KG1 (cell line): ENCODE measurements at places on chromosomes 7 and 10.

DNA sequence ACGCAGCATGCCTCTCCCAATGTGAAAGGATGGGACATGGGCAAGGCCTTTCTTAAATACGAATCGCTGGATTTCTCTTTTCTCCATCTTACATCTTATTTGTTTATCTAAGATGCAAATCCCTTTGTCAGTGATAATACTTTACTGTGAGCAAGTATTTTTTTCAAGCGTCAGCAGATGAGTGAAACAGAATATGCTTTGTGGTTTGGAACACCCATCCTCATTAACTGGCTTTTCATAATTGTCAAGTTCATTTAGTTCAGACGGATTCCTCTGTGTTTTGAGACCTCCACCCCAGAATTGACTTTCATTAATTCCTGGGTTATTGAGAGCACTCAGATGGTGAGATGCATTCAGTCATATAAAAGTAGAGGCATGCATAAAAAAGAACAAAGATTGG, 149.8 kb downstream of the NSUN6 start:
- no peak for DNase-seq

DNA sequence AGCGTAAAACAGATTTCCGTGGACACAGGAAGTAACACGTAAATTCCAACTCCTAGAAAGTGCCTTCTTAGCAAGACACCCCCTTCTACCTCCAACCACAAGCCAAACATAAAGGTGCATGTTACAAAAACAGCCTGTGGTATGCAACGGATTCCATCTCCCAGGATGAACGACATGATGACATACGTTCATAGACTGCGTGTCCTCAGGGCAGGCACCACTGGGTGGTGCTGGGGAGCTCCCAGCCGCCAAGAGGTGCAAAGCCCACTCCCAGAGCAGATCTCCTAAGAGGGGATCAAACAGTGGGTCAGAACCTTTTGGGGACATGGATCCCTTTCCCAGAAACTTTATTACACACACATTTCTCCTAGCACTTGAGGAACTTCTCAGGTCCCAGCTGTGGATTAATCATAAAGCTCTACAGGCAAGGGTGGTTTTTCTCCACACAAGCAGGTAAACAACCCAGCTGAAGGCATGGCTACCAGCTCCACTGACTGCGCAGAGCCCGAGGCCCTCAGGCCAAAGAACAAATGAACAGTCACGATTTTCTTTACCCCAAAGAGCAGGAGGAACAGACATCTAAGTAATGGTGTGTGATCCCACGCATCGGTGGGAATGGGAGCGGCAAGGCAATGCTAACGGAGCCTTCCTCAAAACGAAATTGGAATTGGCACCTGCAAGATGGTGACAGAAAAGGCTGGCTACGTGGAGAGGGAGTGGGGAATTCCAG, 13.8 kb downstream of the PSAP start:
- DNase-seq, result no peak

DNA sequence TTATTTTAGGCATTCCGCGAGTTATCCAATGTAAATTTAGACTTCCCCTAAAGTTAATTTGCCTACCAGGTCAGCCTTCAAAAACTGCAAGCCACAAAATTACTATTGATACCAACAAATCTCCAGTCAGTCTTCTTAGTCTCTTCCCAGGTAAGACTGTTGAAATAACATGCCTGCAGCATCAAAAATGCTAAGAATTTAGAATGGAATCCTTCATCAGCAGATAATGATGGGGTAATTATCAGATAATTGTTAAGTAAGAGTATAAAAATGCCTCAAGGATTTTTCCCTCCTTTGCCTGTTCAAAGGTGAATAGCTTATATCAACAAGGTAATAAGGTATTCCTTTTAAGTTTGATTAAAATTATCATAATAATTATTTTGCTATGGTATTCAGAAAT, 228.5 kb downstream of the BBS9 start:
- no peak for DNase-seq

DNA sequence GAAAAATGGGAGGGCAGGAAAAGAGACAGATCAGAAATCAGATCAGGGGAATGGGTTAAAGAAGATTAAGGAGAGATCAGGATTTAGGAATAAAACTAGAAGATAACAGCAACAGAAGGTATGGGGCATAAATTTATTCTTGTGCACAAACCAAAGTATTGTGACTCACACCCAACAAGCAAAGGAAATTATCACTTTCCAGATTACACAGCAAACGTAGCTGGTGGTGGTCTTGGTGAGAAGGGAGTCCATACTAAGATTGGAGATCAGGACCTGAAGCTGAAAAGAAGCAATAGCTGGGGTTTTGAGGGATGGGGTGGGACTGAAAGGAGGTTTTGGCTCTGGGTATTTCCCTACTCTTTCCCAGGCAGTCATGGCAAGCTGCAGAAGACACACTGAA, 3.5 kb upstream of the MYOZ1 start:
- no peak for DNase-seq

- no peak for DNase-seq
Measured at GRCh38 chr10:26829810-26830515, 30.8 kb downstream of the ABI1 start.

- no peak for DNase-seq
Measured at GRCh38 chr10:47368431-47369180, 15.5 kb downstream of the ZNF488 start.

DNA sequence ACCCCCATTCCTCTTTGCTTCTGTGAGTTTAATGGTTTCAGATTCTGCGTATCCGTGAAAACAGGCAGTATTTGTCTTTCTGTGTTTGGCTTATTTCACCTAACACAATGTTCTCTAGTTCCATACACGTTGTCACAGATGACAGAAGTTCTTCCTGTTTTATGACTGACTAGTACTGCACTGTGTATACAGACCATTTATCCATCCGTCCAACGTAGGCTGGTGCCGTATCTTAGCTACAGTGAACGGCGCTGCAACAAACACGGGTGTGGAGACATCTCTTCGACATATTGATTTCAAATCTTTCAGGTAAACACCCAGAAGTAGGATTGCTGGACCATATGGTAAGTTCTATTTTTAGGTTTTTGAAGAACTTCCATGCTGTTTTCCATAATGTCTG, 181.7 kb downstream of the PARD3 start:
- no peak for DNase-seq

DNA sequence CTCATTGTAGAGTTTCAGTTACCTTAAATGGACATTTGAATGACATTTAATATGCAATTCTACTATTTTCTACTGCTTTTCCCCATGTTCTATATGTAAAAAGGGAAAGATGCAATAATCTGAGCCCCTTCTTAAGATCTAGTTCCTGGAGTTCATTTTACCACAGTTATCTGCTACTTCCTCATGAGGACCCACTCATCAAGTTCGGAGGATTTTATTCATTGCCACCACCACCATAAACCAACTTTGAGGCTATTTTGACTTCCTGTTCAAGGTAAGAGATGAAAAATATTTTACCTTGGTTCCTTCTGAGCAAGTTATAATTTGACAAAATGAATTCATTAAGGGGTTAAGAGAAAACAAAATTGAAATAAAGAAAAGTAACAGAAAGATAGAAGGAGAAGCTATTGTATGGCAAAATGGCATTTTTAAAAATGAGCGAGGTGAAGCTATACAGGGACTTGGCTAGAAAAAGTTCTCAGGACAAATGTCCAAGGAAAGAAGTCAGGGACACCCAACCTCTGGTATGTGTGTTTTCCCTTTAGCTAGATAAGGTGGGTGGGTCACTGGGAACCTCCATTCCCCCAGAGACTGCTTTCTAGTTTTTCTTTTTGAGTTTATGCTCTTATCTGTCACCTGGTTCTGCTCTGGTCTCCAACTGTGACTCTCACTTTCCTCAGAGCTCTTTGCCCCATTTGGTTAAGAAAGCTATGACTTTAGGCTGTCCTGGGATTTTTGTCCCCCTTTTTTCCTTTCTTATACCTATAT, 14.9 kb upstream of the FAM3C start:
- no peak for DNase-seq

DNA sequence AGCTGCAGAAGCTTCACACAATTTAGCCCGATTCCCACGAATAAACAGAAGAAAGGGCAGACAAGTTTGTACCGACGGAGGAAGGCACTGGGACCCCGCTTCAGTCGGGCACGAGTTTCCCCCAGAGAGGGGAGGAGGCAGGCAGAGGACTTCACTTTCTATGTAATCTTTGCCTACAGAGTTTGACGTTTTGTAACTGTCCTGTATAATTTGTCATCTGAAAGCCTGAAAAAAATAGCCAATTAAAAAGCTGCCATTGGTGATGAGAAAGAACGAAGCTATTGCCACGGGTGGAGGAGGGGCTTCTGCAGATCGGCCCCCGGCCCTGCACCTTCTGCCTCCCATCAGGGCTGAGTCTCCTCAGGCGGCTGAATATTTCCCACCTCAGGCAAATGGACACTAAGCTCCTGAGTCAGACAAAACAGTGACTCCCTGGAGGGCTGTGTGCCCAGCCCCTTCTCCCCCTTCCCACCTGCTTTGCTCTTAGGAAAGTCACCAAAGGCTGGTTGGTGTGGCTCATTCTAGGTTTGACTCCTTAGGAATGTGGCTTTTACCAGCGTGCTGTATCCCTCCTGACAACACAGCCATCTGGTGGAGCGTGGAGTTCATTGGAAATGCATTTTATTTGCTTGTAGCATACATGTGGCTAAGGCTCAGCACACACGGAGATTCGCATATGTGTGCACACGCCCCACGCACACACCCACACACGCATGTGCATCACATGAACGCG, 117.4 kb downstream of the VIPR2 start:
- DNase-seq, result no peak

DNA sequence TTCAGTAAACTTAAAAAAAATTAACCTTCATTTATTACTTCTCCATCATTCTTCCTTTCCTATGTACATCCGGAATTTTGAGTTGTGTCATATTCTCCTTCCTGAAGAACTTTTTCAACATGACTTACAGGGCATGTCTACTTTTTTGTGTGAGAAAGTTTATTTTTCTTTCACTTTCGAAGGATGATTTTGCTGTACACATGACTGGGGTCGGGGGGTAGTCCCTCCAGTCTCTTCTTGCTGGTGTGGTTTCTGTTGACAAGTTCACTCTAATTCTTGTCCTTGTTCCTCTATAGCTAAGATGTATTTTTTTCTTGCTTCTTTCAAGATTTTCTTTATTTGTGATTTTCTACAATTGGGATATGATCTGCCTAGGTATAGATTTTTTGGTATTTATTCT, 55.8 kb downstream of the INPP5A start:
- DNase-seq, result peak; percentile 21

GRCh38 chr7:34675749-34676374, 17.8 kb downstream of the NPSR1 start:
- no peak for DNase-seq

DNA sequence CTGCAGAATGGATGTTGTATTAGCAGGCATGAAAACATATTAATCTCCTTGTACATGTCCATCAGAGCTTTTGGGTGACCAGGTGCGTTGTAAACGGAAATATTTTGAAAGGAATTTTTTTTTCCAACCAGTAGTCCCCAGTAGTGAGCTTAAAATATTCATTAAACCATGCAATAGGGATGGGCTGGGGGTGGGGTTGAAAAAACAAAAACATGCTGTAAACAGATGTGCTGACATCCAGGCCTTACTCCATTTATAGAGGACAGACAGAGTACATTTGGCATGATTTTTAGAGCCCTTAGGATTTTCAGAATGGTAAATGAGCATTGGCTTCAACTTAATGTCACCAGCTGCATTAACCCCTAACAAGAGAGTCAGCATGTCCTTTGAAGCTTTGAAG, 50.2 kb downstream of the PTPN12 start:
- DNase-seq, result no peak

- DNase-seq, result no peak
Measured at GRCh38 chr10:78578929-78579328, 489.8 kb upstream of the ZMIZ1 start.

GRCh38 chr7:43656997-43657396, 72.3 kb downstream of the COA1 start:
- DNase-seq, result no peak

GRCh38 chr10:100575585-100576281, 40.0 kb downstream of the HIF1AN start:
- DNase-seq, result no peak

DNA sequence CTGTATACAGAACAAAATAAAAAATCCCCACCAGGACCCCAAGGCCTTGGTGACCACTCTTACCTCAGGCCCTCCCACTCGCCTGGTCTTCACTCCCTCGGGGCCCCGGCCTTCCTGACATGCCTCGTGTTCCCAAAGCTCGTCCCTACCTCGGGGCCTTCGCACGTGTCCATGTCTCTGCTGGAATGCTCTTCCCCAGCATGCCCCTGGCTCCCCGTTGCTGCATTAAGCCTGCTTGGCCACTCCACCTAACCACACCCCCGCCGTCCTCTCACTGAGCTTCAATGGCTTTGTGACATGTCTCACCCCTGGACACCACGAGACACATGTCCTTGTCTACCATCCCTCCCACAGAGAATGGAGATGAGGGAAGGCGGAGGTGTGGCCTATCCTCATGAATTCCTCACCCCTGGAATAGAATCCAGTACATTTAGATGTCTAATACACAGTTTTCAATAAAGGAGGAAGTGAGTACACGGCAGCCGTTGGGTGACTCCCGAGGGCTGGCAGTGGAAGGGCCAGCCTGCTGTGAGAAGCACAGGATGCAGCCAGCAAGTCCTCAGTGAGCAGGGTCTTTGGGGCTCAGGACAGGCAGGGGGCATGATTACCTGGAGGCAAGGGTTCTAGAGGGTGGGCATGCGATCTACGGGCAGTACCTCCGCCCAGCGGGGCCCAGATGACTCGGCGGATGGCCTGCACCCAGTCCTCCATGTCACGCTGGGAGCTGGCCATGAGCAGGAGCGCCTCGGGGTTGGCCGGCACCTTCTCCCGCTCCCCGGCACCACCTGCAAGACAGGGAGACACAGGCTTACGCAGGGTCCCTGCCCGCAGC, 125.7 kb downstream of the ARHGAP22 start:
- no peak for DNase-seq

DNA sequence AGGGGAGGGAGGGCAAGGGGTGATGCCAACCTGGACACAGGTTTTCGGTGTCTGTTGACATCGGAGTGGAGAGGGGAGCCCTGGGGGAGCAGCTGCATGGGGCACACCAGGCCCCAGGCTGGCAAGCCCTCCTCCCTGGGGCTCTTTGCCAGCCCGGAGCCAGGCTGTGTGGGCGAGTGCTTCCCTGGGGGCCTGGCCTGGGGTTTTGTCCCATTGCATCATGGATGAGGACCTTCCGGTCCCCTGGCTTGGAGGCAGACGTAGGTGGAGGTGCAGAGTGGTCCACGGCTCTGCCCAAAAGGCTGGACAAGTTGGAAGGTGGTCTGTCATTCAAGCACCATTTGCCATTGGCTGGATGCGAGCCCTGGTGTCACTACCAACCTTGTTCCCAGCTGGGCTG, 34.8 kb downstream of the ZMIZ1 start:
- no peak for DNase-seq

- DNase-seq, result no peak
Measured at GRCh38 chr7:77904252-77904651, 105.7 kb downstream of the PHTF2 start.

GRCh38 chr7:130150587-130150986, 54.6 kb downstream of the TMEM209 start:
- DNase-seq, result no peak
